ENCODE measurements at places on chromosomes 1 and 21.

DNA sequence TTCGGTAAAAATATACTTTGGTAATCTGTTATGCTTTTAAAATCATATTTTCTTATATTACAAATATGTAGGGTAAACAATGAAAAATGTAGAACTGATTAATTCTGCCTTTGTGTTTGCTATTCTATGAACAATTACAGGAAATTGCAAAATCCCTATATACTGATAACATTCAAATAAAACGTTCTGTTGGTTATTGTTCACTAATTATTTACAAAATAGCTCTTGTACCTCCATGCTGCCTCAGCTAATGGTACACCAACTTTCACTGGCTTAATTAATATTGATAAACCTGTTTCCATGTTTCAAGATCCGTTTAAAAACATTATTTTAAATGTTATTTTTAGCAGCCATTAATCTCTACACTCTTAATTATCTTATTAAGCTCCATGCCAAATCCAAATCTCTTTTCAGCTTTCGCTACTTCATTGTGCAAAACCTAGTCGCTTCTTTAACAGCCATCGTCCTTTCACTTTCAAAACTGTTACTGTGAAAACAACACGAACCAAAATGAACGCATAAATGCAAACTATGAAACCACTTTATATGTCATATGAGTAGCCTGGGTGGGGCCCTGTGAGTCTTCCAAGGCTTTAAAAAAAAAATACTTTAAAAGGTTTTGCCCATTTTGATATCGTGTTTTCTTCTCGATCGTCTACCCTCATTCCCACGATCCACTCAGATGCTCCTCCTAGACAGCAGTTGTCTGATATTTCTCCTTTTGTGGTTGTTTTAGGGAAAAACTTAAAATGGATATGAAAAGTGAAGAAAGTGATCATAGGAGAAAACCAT lies 807.1 kb downstream of the USP25 start:
- DNase-seq, result no peak

- DNase-seq, result no peak
These were observed 24.1 kb downstream of the PIGM start for GRCh38 chr1:160007577-160008200.

- no peak for DNase-seq
These were observed 74.1 kb upstream of the PLA2G4A start for GRCh38 chr1:186754542-186755145.

- no peak for DNase-seq
These were observed 19.6 kb upstream of the SLC26A9 start for GRCh38 chr1:205962821-205963221.

- DNase-seq, result no peak
These were observed 82.1 kb downstream of the PTPN14 start for GRCh38 chr1:214469290-214469689.

- DNase-seq, result no peak
These were observed 334.0 kb upstream of the PRMT6 start for GRCh38 chr1:106722466-106722865.

DNA sequence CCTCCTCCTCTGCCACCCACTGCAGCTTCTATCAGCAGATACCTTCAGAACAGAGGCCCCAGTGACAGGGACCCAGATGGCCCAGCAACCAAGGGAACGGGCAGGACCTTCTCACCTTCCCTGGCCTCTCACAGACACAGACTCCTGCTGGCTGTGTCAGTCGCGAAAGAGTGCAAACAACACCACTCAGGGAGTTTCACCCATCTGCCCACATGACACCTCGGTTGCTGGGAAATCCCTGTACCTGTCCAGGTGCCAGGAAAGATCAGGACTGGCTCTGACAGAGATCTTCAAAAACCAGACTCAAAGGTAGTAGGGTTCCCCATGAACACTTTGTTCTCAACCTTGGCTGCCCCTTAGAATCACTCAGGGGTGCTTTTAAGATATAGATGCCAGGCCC lies 83.5 kb upstream of the HIVEP3 start:
- DNase-seq, result no peak

GRCh38 chr1:173270243-173270642 lies 63.1 kb upstream of the TNFSF4 start:
- no peak for DNase-seq

GRCh38 chr1:95352767-95353166 lies 118.8 kb downstream of the RWDD3 start:
- no peak for DNase-seq

GRCh38 chr1:215022204-215022603 lies 60.3 kb upstream of the KCNK2 start:
- DNase-seq, result no peak

- DNase-seq, result no peak
These were observed 152.0 kb upstream of the ZRANB2 start for GRCh38 chr1:71232786-71233185.

DNA sequence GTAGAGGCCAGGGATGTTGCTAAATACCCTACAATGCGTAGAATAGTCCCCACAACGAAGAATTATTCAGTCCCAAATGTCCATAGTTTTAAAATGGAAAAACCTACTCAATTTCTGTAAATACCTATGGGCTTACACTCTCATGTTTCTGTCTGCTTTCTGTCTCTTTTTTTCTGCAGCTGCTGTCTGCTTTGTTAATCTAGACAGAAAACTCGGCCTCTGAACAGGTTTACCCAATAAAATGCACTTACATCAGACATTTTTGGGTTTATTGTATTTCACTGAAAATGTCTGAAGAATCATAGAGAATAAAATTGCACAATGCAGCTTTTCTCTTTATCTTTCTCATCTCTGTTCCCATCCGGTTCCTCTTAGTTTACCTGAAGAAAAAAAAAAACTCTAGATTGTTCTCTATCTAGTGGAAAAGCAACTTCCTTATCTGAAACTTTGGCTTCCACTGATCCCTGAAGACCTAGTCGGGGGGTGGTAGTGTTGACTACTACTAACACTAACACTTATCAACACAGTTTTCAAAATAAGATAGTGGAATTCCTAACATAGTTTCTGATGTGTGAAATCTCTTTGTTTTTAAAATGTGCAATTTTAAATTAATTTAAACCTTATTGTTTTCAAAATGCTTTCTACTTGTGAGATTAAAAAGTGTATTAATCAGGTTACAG lies 76.9 kb upstream of the CCDC190 start:
- no peak for DNase-seq

GRCh38 chr1:172724765-172725613 lies 66.1 kb downstream of the FASLG start:
- no peak for DNase-seq

GRCh38 chr1:20823845-20824244 lies 36.7 kb upstream of the HP1BP3 start:
- DNase-seq, result no peak

DNA sequence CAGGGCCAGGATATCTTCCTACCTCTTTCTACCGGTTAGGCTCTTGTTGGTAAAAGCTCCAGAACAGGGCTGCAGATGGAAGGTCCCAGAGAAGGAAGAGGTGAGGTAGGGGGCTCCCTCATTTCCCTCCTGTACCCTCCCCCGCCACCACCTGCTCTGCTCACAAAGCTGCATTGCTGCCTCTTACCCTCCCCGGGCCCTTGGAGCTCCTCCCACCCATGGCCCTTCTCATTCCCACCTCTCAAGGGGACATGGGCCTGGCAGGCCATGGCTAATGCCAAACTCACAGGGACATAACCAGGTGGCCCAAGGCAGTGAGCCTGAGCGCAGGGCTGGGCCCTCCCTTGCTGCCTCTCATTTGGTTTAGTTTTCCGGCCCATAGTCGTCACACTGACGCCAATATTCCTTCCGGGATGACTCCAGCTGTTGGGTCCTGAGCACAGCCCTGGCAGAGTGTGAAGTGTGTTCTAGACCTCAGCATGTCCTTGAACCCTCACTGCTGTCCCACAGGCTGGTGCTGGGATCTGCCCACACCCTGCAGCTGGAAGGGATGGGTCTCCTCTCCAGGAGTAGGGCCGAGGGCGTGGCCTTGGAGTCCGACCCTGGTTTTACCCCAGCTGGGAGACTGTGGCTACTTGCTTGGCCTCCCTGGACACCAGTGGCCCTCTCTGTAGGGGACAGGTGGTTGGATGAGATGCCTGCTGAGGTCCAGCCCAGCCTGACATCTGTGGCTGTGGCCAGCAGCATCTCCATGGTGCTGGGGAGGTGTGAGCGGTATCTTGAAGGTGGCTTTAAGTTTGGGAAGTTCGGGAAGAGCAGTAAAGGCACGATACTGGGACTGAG lies 104.6 kb downstream of the ARHGEF10L start:
- no peak for DNase-seq

DNA sequence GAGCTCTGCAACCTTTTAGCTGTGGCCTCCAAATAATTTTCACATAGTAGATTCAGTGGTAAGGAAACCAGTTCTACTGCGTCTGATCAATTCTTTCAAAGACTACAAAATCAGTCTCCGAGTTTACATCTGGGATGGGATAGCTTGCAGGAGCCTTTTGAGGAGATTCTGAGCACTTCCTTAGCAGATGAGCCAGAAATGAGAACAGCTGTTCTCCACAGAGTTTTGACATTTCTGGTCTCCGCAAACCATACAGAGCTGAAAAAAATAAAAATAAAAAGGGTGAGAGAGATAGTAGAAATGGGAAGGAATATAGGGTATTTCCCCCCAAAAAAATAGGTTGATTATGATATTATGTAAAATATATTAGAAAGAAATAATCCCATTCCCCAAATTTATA lies 119.3 kb downstream of the LYPLAL1 start:
- DNase-seq, result no peak

- no peak for DNase-seq
These were observed 135.6 kb downstream of the CYYR1 start for GRCh38 chr21:26437326-26438009.

DNA sequence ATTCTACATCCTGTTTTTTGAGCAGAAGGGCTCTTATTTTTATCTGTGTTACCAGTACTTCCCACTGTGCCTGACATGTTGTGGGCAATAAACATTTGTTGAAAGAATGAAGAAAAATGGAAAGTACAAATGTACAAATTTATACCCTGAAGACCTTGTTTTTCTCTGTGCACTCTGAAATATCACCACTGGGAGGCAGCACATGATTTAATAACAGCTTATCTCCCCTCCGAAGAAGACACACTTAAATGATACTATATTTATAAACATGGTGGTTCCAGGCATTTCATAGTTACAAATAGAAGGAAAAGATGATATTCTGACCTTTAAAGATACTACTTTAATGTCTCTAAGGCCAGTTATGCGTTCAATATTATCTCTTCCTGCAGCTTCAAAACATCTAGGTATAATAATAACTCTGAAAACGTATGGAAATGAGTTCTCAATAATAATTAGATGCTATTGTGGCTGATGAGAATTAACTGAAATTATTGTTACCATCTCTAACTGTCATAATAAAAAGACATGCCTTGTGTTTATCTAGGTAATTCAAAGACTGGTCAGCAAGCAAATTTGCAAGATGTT lies 12.8 kb downstream of the DYNLT5 start:
- DNase-seq, result no peak

DNA sequence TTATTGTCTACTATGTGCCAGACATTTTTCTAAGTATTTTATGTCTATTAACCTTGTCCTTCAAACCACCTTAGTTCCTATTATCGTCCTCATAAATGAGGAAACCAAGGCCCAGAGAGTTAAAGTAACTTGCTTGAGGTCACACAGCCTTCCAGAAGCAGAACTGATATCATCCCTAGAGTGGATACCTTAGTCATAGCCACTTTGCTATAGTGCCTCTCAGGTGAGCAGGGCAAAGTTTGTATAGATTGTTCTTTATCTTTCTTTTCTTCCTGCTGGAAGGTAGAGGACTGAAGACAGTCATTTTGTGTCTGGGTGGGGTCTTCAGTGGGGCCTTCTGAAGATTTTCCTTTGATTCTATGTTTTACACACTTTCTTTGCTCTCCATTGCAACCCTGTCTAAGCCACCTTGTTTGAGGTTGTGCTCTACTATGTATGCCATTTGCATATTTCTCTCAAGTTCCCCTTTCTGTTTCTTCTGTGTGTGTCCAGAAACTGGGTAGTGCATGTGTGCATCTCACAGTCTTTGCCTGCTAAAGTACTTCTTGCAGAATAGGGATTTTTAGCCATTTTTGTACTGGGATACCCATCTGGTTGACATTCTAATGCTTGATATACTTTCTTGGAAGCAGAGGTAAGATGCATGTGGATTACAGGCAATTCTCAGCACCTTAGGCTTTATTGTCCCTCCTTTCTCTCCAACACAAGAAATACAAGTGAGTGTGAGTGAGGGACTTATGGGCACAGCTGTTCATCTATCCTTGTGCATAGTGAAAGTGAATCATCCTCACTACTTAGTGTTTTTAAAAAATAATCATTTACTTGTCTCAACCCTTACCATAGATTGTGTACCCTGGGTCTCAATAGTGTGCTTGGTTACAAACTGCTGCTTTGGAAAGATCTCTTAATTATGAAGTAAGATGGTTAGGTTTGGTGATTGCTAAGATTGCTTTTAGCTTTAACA lies 207.6 kb upstream of the HMCN1 start:
- DNase-seq, result no peak

- no peak for DNase-seq
These were observed at the start of gene EXTL1 for GRCh38 chr1:26021647-26022403. EXTL1 (plus strand) TSS chr1:26021775; CDS start chr1:26022647, 872 bp downstream.

DNA sequence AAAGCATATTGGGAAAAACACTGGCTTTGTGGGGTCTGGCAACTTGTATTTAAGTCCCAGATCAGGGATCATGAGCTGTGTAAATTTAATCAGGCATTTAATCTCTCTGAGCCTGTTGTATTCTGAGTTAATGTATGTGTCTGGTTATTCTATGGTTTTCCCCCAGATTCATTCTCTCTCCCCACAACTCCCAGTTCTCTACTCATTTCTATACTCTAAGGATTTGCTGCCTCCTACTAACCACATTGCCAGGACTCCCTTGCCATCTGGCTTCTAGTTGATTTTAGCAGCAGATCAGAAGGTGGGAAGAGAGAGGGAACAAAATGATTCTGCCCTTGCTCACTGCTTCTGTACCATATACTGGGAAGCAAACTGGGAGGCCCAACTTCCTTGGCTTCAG lies 31.4 kb upstream of the S1PR1 start:
- no peak for DNase-seq

GRCh38 chr1:155261493-155261851 lies 688 bp downstream of the SCAMP3 start:
- no peak for DNase-seq

GRCh38 chr1:81174811-81175476 lies 625.8 kb upstream of the ADGRL2 start:
- no peak for DNase-seq

DNA sequence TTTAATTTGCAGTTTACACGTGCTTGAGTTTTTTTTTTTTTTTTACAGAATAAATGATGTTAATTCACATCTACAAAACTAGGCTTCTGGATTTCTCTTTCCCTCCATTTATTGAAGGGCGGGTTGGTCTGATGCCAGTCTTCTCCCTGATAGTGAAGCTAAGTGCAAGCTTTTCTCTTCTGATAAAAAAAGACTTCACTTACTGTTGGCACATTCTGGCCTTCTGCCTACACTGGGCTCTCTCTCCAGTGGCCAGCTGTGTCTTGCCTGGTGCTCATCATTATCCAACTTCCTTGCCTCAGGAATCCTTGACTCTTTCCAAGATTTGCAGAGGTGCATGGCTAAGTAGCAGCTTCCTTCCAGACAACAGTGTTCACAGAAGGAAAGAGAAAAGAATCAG lies 7.6 kb upstream of the RAP1A start:
- DNase-seq, result no peak

Data from stimulated activated CD4-positive, alpha-beta T cell treated with anti-CD3 and anti-CD28 coated beads, Interleukin-12 subunit alpha, Interleukin-12 subunit beta, amount 100 ng/mL, for 24 hours (primary cell).